ENCODE measurements at places on chromosomes 1 and 21.

- DNase-seq = no peak
Observed at GRCh38 chr1:28148880-28149195, 27.7 kb downstream of the PTAFR start.

DNA sequence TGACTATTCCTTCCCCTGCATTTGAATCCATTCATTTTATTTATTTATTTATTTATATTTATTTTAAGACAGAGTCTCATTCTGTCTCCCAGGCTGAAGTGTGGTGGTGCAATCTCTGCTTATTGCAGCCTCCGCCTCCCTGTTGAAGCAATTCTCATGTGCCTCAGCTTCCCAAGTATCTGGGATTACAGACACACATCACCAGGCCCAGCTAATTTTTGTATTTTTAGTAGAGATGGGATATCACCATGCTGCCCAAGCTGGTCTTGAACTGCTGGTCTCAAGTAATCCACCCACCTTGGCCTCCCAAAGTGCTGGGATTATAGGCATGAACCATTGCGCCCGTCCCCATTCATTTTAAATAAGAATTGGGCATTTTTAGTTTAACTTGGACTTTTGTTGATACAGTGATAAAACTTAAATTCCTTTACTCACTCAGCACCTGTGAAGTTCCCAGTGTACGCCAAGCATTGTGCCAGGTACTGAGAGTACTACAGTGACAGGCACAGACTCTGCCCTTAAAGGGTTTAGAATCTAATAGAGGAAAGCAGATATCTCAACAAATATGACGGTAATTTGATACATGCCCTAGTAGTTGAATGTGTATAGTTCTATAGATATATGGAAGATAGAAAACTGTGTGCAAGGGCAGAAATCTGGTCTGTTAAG, 90.5 kb downstream of the PTPRC start:
- no peak for DNase-seq

DNA sequence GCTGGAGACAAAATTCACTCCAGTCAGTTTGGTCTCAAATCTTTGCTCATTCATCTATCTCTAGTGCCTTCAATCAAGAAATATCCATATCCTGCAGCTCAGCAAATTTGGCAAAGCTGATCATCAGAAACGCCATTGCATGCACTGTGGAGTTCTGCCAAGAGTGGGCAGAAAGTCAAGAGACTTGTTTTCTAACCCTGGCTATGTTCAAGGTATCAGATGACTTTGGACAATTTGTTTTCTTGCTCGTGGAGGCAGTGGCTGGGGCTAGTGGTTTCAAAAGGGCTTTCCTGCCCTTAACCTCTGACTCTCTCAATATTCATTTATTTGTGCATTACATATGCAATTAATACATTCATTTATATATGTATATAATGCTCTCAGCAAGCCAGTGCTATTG, 12.8 kb upstream of the LRRC52 start:
- no peak for DNase-seq

GRCh38 chr1:181104790-181105133, 16.3 kb downstream of the IER5 start:
- DNase-seq = peak; percentile 35

GRCh38 chr1:17304826-17305175, 3.2 kb upstream of the PADI4 start:
- DNase-seq = no peak

DNA sequence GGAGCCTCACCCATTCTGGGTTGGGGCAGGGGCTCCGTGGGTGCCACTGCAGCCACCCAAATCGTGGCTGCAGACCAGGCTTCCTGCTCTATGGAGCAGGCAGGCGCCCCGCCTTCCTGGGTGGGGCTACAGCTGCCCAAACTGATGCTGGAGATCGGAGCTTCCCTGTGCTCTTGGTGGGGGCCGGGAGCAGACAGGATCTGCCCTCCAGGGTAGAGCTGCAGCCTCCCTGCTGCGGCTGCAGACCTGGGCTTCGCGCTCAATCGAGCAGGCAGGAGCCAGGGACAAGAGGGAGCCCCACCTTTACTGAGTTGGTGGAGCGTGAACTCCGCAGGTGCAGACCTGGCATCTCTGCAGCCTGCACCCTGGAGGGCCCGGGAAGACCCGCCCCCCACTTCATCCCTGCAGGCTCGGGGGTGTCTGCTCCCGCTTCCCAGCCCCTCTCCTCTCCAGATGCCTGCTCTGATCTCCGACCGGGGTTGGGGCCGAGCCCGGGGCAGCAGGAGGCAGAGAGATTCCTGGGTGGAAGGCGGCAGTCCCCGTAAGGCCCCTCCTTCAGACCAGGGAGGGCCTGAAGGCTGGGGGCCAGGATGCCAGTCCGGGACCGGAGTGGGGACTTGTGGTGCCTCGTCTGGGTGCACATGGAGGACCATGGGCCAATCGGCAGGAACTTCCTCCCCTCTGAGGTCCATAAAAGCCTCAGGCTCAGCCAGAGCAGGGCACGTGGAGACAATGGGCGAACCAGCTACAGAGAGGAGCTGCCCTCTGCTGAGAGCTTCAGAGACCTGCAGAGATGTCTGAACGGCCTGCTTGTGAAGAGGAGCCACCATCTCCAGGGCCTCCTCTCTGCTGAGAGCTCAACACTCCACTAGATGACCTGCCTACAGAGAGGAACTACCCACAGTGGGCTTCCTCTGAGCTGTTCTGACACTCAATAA, 359.3 kb downstream of the SMYD3 start:
- DNase-seq = no peak

GRCh38 chr1:196029410-196029809, 578.8 kb downstream of the KCNT2 start:
- no peak for DNase-seq

- DNase-seq = no peak
Observed at GRCh38 chr1:27356619-27357280, 10.0 kb downstream of the MAP3K6 start.

- DNase-seq = no peak
Observed at GRCh38 chr1:245842106-245842505, 665.0 kb downstream of the SMYD3 start.

- no peak for DNase-seq
Observed at GRCh38 chr21:29748391-29749167, 191.2 kb downstream of the GRIK1 start.

DNA sequence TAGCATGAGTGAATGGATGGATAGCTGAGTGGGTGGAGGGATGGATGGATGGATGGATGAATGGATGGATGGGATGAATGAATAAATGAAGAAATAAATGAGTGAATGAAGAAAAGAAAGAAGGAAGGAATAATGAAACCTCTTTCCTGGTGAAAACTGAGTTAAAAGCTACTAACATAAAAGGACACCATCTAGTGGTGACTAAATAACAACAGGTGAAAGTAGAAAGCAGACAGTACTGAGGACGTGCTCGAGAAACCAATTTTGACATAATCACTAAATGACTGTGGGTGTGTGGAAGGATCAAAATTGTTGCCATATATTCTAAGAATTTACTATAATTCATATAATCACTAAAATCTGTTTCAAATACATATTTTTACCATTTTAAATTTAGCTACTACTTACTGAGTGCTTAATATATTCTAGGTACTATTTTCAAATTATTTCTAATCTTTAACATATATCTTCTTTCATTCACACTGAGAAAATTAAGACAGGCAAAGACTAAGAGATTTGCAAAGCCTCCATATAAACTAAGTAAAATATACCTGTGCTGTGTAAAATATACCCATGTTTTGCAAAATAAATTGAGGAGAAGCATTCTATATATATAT, 522.9 kb downstream of the LRRIQ3 start:
- peak; percentile 12 for DNase-seq

DNA sequence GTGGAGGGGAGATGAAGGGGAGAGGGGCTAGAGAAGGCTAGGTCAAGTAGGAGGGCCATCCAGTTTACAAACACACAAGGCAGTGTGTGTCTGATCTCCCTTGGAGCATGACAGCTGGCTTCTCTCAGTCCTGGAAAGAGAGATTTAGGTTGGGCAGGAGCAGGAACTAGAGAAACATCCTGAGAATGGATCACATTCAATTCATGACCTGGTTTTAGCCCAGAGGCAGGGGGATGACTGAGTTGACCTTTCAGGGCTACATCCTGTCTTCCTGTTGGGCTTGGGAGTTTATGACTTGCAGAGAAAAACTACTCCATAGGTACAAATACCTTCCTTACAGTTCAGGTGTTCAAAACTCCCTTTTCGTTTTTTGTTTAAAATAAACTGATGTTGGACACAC, 97.0 kb downstream of the IGSF21 start:
- DNase-seq = no peak

GRCh38 chr1:204174958-204175357, 8.8 kb upstream of the REN start:
- no peak for DNase-seq

- no peak for DNase-seq
Observed at GRCh38 chr21:42833859-42834725, 45.2 kb downstream of the WDR4 start.

GRCh38 chr1:231806623-231807495, 180.3 kb downstream of the DISC1 start:
- no peak for DNase-seq

DNA sequence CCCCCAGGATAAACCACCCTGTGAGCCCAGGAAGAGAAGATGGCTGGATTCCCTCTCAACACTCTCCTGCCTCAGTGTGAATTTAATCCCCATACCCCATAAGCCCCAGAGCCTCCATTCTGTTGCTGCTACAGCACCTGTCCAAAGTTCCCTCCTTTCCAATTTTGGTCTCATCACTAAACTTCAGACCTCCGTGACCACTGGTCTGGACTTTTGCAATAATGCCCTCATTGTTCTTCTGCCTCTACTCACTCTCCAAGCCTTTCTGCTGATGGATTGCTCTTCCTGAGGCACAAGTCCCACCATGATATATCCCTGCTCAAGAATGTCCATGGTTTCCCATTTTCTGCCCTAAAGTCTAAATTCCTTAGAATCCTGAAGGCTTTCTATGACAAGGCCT, 83.2 kb downstream of the CD58 start:
- DNase-seq = no peak

- DNase-seq = peak; percentile 98
Observed at GRCh38 chr1:218480137-218480536, 135.0 kb downstream of the TGFB2 start.

DNA sequence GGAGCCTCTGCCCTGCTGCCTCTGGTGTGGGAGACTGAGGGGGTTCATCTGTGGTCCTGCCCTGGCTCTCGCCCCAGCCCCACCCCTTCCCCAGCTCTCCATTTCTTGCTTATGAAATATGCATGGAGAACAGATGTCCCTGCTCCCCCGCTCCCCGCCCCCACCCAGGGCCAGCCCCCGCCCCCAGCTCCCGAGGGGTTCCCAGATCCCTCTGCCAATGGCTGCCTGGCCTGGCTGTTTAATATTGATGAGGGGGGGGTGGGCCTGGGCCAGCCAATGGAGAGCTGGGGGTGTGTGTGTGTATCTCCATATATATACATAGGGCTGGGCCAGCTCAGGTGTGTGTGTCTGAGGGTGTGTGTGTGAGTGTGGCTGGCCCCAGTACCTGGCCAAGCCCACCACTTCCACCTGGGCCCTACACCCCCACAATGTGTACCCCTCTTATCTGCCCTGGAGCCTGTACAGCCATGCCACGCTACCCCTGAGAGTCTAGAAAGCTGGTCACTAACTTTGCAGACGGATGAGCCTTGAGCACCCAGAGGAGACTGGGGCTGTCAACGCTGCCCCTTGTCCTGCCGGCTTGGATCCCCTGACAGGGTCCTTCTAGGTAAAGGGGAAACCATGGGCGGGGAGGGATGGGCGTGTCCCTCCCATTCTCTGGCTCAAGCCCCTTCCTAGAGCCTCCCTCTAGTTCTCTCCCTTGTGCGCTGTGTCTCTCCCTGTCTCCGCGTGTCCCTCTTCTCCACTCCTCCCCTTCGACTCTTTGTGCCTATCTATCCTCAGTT, at the start of gene NHLH1:
TSS of gene NHLH1 (plus strand) at position 341 of the 785 bp plus-strand sequence. CDS start 3,661 bp downstream, outside the sequence.
- DNase-seq = no peak

DNA sequence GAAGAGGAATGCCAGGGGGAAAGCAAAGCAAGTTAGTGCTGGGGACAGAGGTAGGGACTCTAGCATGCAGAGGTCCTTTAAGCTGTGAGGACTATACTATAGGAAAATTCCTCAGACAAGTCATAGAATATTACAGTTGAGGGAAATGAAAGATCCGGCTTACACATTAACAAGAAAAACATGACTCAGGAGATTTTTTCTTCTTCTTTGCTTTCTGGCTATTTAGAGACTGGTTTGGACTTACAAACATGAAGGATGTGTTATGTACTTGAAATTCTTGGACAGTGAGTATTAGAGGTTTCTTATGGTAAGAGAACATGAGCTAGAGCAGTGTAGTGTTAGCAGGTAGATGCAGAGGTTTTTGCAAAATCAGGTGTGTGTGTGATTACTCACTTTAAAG, 24.9 kb downstream of the USP25 start:
- DNase-seq = peak; percentile 83
